ENCODE measurements at places on chromosomes 13 and 19. TPM values are rescaled to one million over a fixed set of nuclear protein-coding genes. Genes with fewer than 3 reads are reported as not detected.

DNA sequence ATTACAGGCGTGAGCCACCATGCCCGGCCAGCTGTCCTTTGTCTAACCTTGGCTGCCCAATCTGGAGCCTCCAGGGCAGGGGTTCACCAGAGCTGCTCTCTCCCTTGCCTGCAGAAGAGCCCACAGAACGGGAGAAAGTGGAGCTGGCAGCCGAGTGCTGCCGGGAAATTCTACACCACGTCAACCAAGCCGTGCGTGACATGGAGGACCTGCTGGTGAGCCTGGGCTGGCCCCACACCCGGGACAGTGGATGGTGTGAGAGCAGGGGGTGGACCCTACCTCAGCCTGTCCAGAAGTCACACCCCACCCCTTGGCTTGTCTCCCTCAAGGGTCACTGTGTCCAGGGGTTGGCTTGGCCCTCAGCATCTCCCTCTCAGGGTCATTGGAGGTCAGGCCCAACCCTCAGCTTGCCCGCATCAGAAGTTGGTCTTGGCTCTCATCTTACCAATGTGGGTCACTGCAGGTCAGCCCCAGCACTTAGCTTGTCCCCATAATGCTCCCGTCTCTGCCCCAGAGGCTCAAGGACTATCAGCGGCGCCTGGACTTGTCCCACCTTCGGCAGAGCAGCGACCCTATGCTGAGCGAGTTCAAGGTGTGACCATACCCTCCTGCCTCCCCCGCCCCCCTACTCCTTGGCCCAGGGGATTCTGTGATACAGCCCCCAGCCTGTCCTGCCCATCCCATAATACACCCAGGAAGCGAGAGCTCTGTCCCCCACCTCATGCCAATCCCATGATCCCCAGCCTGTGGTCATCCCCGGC, 20.4 kb downstream of the ARHGEF1 start:
- no peak overlapping the region for H3K4me3 ChIP-seq
- no peak for DNase-seq
- no peaks in the 10 kb centered on the region for H3K27me3 ChIP-seq
- no peak overlapping the region for H3K27ac ChIP-seq
- H3K36me3 ChIP-seq = no peaks in the 10 kb centered on the region

Gene SPHK2
- total RNA-seq = 18.4 TPM

Gene CRB3
- total RNA-seq = 36.4 TPM

Gene S1PR5
- 7.9 TPM for total RNA-seq

DNA sequence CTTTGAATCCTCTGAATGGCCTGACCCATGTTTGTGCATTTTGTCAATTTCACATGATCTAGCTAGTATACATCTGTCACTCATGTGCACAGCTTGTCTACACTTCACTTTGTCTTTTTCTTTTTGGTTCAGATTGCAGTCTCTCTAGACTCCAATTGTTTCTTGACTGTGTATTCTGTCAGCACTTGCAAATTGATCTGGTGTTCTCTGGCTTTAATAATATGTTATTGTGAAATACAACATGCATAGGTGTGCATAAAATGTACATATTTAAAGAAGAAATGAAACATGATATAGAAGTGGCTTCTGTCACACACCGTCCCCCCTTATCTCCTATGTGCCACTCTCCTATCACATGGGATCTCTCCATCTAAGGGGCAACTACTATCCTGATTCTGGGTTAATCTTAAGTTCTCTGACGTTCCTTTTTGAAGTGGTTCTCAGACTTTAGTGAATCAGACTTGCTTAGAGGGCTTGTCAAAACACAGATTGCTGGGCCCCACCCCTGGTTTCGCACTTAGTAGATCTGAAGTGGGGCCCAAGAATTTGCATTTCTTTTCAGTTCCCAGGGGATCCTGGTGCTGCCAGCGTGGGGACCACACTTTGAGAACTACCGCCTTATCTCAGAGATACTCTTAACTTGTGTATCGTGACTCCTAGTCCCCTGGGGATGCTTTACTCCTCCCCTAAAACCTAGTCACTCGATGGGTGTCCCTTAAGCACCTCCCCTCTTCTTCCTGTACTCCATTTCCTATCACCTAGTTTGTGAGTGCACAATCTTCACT, 5.8 kb downstream of the KRTDAP start:
- no peak overlapping the region for H3K27ac ChIP-seq
- H3K27me3 ChIP-seq = peaks cover 37% of the 10 kb centered on the region

Gene CALR3
- total RNA-seq = not detected

DNA sequence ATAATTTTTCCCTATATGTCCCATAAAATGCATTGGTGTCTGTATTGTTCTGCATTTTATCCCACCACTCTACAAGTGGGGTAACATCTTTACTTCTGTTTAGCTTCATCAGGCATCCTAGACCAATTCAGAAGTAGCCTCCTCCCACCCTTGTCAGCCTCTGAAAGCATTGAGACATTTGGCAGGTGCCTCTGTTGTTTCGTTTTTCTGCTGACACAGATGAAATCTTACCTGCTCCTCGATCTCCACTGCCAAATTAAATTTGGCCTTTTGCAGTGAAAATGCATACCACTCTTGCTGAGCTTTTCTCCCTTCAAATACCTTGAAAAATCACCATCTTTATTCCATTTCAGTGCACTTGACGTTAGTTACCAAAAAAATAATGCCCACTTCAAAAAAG, 83.5 kb upstream of the STARD13 start:
- no peak overlapping the region for H3K27ac ChIP-seq
- no peaks in the 10 kb centered on the region for H3K4me1 ChIP-seq
- no peak overlapping the region for H3K4me3 ChIP-seq
- no peaks in the 10 kb centered on the region for H3K27me3 ChIP-seq
- no peaks in the 10 kb centered on the region for H3K36me3 ChIP-seq

GRCh38 chr19:7242601-7243258, 51.5 kb downstream of the INSR start:
- no peaks in the 10 kb centered on the region for H3K27me3 ChIP-seq
- peak; percentile 11 for DNase-seq
- H3K27ac ChIP-seq = peak overlapping the region; percentile 81

- DNase-seq = peak; percentile 37
- H3K4me1 ChIP-seq = peaks cover 34% of the 10 kb centered on the region
- peak overlapping the region; percentile 90 for H3K27ac ChIP-seq
Measured at GRCh38 chr13:50644081-50644871, 199.2 kb downstream of the DLEU7 start.

Gene ATP4A
- not detected for total RNA-seq

DNA sequence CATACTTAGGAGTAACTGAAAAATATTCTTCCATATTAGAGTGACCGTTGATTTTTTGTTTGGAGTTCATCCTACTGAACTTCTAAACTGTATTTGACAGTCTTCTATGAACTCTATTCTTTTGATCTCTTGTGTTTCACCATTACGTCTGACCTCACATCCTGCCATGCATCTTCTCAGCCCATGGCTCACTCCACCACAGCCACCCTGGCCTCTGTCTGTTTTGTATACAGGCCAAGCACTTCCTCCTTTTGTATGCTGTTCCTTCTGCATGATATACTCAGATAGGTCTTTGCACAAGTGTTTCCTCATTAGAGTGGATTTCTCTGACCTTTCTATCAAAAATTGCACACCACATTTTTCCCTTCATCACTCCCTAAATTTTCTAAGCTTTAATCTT, 119.9 kb downstream of the MAB21L1 start:
- no peaks in the 10 kb centered on the region for H3K36me3 ChIP-seq
- DNase-seq = no peak
- no peaks in the 10 kb centered on the region for H3K4me1 ChIP-seq
- H3K4me3 ChIP-seq = no peak overlapping the region
- H3K27me3 ChIP-seq = no peaks in the 10 kb centered on the region

DNA sequence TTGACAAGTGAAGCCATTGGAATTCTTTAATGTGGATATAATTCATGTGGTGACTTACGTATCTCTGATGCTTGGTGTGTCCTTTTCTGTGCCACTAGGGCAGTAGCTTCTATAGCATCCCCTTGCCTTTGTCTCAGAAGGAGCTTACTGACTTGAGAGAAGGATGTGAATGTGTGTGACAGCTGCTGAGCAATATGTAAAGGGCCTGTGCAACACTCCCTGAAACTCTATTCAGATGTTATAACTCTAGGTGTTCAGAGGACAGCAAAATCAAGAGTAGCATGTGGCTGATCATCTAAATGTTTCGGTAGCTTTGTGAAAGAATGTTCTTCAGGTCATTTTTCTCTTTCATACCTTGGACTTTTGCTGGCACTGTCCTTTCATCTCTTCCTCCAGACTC, 189.5 kb downstream of the LMO7 start:
- H3K27ac ChIP-seq = no peak overlapping the region
- no peaks in the 10 kb centered on the region for H3K27me3 ChIP-seq
- no peaks in the 10 kb centered on the region for H3K4me1 ChIP-seq
- no peak overlapping the region for H3K4me3 ChIP-seq

- H3K27ac ChIP-seq = no peak overlapping the region
- H3K36me3 ChIP-seq = no peaks in the 10 kb centered on the region
- DNase-seq = no peak
- H3K4me1 ChIP-seq = peaks cover 21% of the 10 kb centered on the region
- H3K27me3 ChIP-seq = no peaks in the 10 kb centered on the region
Measured at GRCh38 chr19:55483706-55484592, 1.0 kb upstream of the NAT14 start.

All from PC-9 (cell line).